Femur (tissue), 1 donor: ENCODE measurements at places on chromosomes 2 and 18.

DNA sequence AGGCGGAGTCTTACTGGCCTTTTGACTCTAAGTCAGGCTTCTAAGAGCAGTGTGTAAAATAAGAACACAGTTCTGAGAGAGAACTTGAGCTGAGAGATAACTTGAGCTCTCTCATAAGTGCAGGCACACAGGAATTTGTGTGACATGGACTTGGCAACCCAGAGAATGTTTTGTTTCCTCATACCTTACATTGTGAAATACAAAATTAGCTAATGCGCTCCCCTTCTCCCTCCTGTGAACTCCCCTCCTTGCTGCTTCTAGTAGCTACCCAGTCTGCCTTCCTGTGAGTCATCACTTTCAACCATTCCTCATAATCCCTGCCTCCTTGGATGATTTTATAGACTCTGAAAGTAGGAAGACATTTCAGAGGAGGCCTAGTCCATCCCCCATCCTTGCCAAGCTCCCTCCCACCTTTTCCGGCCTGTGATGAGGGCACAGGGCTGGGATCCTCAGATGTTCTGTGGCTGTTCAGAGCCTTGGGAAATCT lies 22.6 kb downstream of the FER1L5 start:
- no peak for DNase-seq

GRCh38 chr2:157440404-157441071 lies 3.4 kb downstream of the CYTIP start:
- DNase-seq: no peak

GRCh38 chr2:118274841-118275510 lies 186.7 kb downstream of the INSIG2 start:
- peak; percentile 50 for DNase-seq

GRCh38 chr2:155393406-155393805 lies 694.9 kb downstream of the KCNJ3 start:
- DNase-seq: no peak

DNA sequence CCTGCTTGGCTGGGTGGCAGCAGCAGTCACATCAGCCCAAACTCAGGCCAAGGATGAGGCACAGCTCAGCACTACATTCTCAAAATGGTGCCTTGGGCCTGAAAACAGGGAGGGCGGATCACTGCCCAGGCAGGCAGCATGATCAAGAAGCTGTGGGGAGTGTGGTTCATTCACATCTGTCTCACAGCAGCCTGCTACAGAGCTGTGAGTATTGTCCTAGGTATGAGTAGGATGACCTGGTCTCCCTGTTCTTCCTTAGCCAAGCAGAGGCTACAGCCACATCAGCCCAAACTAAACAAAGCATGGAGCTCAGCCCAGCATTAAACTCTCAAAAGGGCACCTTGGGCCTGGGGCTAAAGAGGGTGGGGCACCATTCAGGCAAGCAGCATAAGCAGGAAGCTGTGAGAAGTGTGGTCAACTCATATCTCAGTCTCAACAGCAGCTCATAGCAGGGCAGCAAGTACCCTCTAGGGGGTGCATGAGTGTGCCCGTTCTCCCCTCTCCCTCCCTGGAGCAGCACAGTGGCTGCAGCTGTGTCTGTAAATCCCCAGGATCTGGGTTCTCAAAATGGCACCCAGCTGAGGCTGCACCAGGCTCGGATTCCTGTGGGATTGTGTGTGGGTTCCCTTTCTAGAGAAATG lies 139.6 kb downstream of the TRABD2A start:
- DNase-seq: no peak

DNA sequence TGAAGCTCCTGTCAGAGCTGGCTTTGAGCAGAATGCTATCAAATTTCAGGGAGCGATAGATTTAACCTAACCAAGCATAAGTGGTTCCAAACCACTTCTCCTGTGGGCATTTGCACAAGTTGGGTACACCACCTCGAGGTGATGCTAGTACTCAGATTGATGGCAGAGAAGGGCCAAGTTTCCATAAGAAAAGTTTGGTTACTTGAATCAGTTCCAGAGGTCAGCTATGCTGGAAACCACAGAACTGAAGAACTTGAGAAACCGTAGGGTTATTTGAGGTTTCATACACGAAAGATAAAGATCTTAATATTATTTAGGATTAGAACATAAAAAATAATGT lies 238.2 kb upstream of the SOX11 start:
- DNase-seq: no peak

DNA sequence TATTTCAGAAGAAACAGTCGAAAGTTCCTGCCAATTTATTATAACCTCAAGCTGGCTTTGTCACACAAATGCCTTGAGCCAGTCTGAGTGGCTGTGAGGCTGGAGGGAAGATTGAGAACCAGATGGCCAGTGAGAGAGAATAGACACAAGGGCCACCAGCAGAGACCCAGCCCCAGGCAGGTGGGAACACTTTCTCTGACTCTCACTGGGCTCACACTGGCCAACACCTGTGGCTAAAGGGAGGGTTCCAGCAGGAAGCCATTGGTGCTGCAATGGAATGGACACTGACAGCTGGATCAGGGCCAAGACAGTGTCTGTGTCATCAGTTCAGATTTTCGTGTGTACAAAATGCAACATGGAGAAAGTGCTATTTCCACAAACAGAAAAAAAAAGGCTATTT lies 29.9 kb downstream of the LOXHD1 start:
- no peak for DNase-seq

DNA sequence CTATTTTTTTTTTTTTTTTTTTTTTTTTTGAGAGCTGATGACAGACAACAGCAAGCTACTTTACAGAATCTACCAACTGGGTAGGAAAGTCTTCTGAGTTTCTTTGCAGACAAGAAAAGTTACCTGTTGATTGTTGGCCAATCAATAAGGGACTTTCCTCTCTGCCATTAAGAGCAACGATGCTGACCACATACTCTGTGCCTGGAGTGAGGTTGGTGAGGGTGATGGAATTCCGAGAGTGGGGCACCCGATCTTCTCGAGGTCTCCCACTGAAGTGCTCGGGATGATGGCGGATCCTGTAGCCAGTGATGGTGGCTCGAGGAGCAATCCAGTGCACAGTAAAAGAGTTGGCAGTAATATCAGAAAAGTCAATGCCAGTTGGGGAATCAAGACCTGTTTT lies 49.3 kb downstream of the FN1 start:
- DNase-seq: no peak

DNA sequence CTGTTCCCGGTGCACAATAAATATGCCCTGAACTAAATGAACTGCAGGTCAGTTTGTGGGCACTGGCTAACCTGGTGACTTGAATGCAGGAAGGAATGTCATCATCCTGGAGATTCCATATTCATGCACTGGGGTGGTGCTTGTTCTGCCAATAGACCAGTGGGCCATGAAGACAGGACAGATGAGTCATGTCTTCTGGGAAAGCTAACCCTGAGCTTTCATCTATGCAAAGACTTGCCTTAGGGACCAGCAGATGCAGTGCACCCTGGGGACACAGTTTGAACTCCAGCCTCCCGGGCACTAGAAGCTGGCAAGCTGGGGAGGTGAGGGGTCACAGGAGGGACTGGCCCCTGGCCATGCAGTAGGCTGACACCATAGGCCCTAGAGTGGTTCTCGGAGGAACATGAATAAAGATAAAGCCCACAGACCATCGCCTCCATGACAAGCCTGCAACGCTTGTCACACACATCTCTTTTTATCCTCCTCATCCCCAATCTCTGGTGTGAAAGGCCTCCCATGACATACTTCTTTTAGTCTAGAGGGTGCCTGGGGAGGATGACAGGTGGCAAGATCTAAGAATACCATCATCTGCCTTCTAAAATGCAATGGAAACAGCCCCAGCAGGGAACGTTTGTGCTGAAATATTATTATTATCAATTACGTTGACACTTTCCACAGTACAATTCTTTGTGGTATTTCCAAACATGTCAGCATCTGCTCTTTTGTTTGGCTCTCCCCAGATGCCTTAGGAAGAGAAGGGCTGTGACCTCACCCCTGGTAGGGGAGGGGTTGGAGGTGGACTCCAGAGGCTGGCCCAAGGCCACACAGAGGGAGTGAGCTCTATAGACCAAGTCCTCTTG lies 267.4 kb upstream of the RAB6C start:
- no peak for DNase-seq

GRCh38 chr18:23231340-23232021 lies 96.2 kb downstream of the CABLES1 start:
- DNase-seq: peak; percentile 79

GRCh38 chr2:73104933-73105332 lies 7.8 kb downstream of the RAB11FIP5 start:
- DNase-seq: no peak

DNA sequence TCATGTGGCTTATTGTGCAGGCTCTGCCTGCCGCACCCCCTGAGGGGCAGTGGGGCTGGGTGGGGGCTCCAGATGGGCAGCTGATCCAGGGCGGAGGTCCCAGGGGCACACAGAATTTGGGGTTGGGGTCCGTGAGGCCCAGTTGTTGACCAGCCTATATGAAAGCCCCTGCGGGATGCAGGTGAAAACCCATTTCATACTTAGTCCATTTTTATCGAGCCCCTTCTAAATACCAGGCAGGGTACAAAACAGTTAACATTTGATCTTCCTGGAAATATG lies 30.6 kb downstream of the MYO7B start:
- no peak for DNase-seq

GRCh38 chr18:9995631-9996030 lies 81.8 kb downstream of the VAPA start:
- DNase-seq: no peak

GRCh38 chr2:203934711-203935438 lies 1.7 kb upstream of the ICOS start:
- no peak for DNase-seq

DNA sequence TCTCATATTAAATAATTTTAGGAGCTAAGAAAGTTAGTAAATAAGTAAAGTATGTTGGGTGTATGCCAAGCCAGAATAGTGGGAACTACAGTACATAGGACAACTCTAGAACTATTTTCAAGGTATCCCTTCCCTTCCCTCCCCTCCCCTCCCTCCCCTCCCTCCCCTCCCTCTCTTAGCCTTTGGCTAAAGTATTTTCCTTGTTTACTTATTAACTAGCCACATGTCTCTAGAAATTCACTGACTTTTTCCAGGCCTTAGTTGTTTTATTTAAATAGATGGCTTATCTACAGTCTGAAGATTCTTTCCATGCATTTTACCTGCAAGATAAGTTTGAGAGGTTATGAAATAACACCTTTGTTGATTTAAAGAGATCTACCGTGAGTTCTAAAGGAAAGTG lies 402.1 kb downstream of the PARD3B start:
- DNase-seq: no peak

- DNase-seq: no peak
These were observed 141.5 kb downstream of the FAM210A start for GRCh38 chr18:13584825-13585224.

- no peak for DNase-seq
These were observed 4.3 kb downstream of the EPHA4 start for GRCh38 chr2:221567809-221568208.

GRCh38 chr2:20424300-20425290 lies 22.3 kb upstream of the RHOB start:
- peak; percentile 77 for DNase-seq

DNA sequence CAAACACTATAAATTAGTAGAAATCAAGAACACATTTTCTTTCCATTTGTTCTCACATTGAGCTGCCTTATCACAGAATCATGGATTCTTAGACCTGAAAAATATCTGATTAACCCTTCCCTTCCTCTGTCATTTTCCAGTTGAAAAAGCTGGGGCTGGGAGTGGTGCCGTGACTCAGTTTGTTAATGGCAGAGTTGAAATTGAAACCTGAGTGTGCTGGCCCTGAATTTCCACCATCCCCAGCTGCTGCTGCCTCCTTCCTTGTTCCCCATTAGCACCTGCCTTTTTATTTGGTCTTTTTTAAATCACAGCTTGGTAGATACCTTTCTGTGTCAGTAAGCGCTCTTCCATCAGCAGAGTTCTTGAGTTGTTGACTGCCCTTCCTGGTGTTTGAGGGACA lies 10.6 kb downstream of the FARP2 start:
- DNase-seq: no peak

- no peak for DNase-seq
These were observed 170.0 kb upstream of the ALKAL2 start for GRCh38 chr2:457792-458424.

DNA sequence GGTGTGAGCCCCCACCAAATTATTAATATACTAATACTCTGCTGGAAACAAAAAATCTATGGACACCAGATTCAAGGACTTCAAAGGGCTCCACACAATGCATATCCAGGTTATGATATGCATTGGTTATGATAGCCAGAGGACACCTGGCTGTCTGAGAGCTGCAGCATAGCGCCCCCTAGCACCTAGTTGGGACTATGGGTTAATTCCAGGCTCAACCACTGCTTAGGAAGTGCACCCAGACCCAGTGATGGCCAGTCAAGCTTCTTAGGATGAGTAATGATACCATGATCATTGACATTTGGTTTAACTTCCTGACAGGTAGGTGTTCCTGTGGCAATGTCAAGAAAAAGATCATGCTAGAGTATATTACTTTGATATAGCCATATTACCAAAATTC lies 3.8 kb upstream of the FRZB start:
- DNase-seq: no peak

DNA sequence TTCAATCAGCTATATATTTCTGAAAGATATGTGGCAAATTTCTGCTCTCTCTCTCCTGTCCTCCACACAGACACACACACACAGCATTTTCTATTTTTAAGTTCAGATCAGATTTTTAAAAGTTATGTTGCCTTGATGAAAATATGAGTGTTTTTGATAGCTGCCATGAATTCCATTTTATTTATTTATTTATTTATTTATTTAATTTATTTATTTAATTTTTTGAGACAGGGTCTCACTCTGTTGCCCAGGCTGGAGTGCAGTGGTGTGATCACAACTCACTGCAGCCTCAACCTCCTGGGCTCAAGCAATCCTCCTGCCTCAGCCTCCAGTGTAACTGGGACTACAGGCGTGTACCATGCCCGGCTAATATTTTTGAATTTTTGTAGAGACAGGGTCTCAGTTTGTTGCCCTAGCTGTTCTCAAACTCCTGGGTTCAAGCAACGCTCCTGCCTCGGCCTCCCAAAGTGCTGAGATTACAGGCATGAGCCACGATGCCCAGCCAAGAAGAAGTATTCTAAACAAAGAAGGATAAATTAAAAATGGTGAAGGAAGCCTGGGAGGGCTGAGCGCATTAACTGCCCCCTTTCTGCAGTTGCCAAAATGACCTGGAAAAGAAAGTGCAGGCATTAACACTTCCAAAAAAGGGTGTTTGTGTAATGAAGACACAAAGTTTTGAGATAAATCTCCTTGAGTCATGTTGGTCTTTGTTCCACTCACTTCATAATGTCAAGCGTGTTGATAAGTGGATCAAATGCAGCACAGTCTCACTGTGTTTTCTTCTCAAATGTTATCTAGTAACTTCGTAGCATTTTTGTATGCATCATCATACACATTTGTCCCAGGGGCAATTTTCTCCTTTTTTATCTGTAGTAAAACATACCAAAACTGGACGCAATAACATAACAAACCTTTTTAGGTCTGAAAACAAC lies 11.1 kb upstream of the IMPA2 start:
- no peak for DNase-seq

- no peak for DNase-seq
These were observed 72.7 kb upstream of the ST8SIA5 start for GRCh38 chr18:46829531-46829930.

- DNase-seq: peak; percentile 73
These were observed 111.3 kb upstream of the SIX2 start for GRCh38 chr2:45120546-45120945.

DNA sequence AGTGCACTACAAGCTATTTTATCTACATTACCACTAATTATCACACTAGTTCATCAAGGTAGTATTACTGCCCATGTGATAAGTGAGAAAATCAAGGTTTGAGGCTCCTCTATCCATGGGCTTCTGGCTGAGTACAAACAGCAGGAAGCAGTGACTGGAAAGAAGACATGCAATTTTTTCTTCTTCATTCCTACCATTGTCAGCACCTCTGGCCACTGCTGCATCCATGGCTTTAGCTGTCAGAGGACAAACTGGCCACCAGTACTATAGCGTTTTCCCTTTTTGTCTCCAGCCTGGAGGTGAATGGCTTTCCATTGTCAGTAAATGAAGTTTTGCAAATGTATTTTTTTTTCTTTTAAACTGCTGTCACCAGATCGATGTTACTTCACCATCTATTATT lies 674.9 kb downstream of the LRP1B start:
- no peak for DNase-seq
